ENCODE measurements at places on chromosomes 5 and 9. TPM values are rescaled to one million over a fixed set of nuclear protein-coding genes. Genes with fewer than 3 reads are reported as not detected.

The NRG2 gene
- polyA plus RNA-seq, result 0.05 TPM

The FAM221B gene
- not detected for polyA plus RNA-seq

The GPR150 gene
- polyA plus RNA-seq, result 0.25 TPM

The DNAI1 gene
- not detected for polyA plus RNA-seq

The TRAPPC13 gene
- polyA plus RNA-seq, result 21.1 TPM

The SPINK4 gene
- not detected for polyA plus RNA-seq

The TTC23L gene
- polyA plus RNA-seq, result not detected

Data from GM23248 (cell line).